Smooth muscle cell of the coronary artery (primary cell): ENCODE measurements at places on chromosomes 16 and 17. TPM values are rescaled to one million over a fixed set of nuclear protein-coding genes. Genes with fewer than 3 reads are reported as not detected.

WNT9B gene
- total RNA-seq, result not detected in 2 replicates

SPATA22 gene
- total RNA-seq, result not detected in 2 replicates

KRT32 gene
- total RNA-seq, result not detected in 2 replicates

HSPB9 gene
- not detected in 2 replicates for total RNA-seq

GCGR gene
- total RNA-seq, result not detected in 2 replicates

ZNF469 gene
- total RNA-seq, result 0.23 and 1.7 TPM in 2 replicates

ZNF213 gene
- 0.70 and 4.1 TPM in 2 replicates for total RNA-seq

GH2 gene
- not detected in 2 replicates for total RNA-seq

SCN4A gene
- not detected in 2 replicates for total RNA-seq

ZG16 gene
- total RNA-seq, result not detected in 2 replicates

TBC1D3H gene
- not detected in 2 replicates for total RNA-seq

GNAO1 gene
- 0.12 TPM in 1 of 2 replicates, not detected in the other for total RNA-seq

RAMP2 gene
- total RNA-seq, result 0.30 TPM in 1 of 2 replicates, not detected in the other

TEDC2 gene
- total RNA-seq, result under 0.01 and 2.9 TPM in 2 replicates

GUCY2D gene
- total RNA-seq, result not detected in 2 replicates

KRTAP2-1 gene
- not detected in 2 replicates for total RNA-seq

MT1G gene
- not detected in 2 replicates for total RNA-seq

BCO1 gene
- total RNA-seq, result under 0.01 TPM in 1 of 2 replicates, not detected in the other

CHRNB1 gene
- 7.1 and 9.6 TPM in 2 replicates for total RNA-seq

ANKFN1 gene
- 0.82 TPM in 1 of 2 replicates, not detected in the other for total RNA-seq

GALNS gene
- total RNA-seq, result 15.0 and 22.3 TPM in 2 replicates

SYT17 gene
- 0.12 and 0.15 TPM in 2 replicates for total RNA-seq

KRTAP4-16 gene
- not detected in 2 replicates for total RNA-seq

LCMT1 gene
- total RNA-seq, result 31.5 and 34.3 TPM in 2 replicates

OR4D1 gene
- total RNA-seq, result not detected in 2 replicates

CA5A gene
- not detected in 2 replicates for total RNA-seq

OR1F1 gene
- not detected in 2 replicates for total RNA-seq

CXCL16 gene
- total RNA-seq, result 0.59 and 0.83 TPM in 2 replicates

HEATR9 gene
- not detected in 2 replicates for total RNA-seq

NUDT16L1 gene
- 17.7 and 24.3 TPM in 2 replicates for total RNA-seq

TPSB2 gene
- total RNA-seq, result not detected in 2 replicates

MT1A gene
- 1.7 TPM in 1 of 2 replicates, not detected in the other for total RNA-seq

MYH13 gene
- total RNA-seq, result not detected in 2 replicates

RAC3 gene
- total RNA-seq, result 6.3 and 18.5 TPM in 2 replicates

PRSS22 gene
- total RNA-seq, result not detected in 2 replicates

KRT20 gene
- not detected in 2 replicates for total RNA-seq

CD300E gene
- not detected in 2 replicates for total RNA-seq

KCNJ18 gene
- total RNA-seq, result not detected in 2 replicates

CHD9NB gene
- total RNA-seq, result 0.98 and 3.5 TPM in 2 replicates

MAP2K6 gene
- 0.15 and 6.4 TPM in 2 replicates for total RNA-seq

TMC6 gene
- total RNA-seq, result 0.47 and 1.4 TPM in 2 replicates

CALB2 gene
- 0.08 TPM in 1 of 2 replicates, not detected in the other for total RNA-seq

GAS7 gene
- total RNA-seq, result 0.53 and 17.0 TPM in 2 replicates

HAS3 gene
- total RNA-seq, result 0.35 and 1.3 TPM in 2 replicates

KRT12 gene
- total RNA-seq, result under 0.01 TPM in 1 of 2 replicates, not detected in the other
